ENCODE measurements at places on chromosomes 13 and 19. TPM values are rescaled to one million over a fixed set of nuclear protein-coding genes. Genes with fewer than 3 reads are reported as not detected.

GRCh38 chr19:17304386-17305215 is 1.1 kb upstream of the MRPL34 start:
- no peak for DNase-seq

DNA sequence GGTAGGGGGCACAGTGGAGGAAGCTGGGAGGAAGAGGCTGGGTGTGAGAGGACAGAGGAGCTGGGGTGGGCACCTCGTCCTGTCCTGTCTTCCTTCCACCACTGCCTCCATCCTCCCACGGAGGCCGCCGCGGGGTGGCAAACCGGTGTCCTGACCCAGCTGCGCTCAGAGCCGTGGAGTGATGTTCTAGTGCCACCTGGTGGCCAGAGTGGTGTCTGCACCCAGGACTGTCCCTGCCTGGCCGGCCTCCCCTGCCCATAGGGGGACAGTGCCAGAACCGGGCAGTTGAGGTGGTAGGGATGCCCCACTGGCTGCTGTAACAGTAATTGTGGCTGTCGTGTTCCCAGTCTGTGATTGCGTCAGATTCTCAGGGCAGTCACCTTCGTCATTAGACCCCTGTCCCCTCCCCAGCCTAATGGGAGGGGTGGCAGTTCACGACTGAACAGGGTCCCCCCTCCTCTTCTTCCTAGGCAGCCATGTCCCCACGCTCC is 11.1 kb upstream of the ARRDC2 start:
- peak; percentile 96 for DNase-seq

DNA sequence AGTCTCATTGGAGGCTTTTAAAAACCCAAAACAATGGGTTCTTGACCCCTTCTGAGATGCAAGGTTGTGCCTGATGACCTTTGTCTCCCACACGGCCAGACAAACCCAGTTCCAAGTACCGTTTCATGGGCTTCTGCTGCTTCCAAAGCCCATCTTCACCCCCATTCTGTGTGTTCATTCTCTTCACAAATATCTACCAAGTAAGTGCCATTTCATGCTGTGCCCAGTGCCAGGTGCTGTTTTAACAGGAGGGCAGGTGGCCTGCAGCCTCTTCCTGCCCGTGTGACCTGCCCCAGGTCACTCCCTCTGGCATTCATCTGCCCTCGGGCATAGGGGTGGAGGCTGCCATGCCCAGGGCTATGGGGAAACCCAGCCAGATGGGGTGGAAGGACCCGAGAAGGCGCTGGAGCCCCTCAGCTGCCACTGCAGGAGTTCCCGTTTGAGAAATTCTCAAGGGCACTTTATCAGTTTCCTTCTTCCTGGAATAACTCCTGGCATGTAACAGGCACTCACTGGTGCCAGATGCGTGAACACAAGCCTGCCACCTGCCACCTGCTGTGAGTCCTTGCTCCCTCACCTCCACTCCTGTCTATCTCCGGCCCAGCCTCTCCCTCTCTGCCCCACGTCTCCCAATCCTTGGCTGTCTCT is 12.5 kb downstream of the CAPN12 start:
- DNase-seq, result peak; percentile 49

Gene NTF4
- total RNA-seq, result 13.2 TPM

GRCh38 chr13:48446464-48446863 is 33.6 kb upstream of the LPAR6 start:
- DNase-seq, result no peak

DNA sequence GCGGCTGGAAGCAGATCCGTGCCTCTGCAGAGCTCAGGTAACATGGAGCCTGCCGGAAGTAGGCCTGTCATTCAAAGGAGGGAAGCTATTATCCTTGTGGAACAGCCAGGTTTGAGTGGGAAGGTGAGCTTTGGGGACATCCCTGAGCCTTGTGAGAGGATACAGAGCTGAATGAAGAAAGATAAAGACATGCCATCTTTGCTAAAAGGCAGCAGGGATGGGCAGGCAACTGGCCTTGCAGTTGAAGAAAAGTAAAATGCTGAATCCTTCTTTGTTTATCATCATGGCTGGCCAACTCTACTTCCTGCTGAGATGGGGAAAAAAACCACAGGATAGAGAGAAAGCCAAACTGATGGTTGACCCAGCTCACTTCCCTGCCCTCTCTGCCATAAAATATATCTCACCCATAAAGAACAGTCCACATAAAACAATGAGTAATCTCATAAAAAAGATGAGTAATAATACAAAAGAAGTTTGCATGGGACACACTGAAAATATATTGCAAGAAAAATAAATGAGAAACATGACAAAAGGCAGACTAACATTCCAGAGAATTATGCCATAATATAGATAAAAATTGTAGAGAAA is 226.3 kb downstream of the DLEU7 start:
- no peak for DNase-seq

GRCh38 chr19:57560049-57560491 is 407 bp upstream of the ZNF550 start:
- no peak for DNase-seq

DNA sequence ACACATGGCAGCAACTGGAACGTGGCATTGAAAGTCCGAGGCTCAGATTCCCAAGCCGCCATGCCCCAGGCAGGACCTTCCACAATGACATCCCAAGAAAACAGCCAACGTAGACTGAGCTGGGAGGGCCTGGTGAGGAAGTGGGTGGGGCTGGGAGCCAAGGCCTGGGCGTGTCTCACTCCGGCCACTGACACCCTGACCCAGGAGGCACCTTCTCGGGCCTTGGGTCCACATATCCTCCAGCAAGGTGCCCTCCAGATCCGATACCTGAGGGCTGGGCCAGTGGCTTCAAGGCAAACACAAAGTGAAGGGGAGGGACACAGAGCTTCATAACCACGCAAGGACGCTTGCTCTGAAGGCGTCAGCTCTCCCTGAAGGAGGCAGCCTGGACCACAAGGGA is 43.0 kb downstream of the RAB20 start:
- DNase-seq, result no peak

GRCh38 chr13:95970878-95971277 is 82.3 kb downstream of the UGGT2 start:
- no peak for DNase-seq

- DNase-seq, result no peak
Observed at GRCh38 chr19:7887408-7888144, 734 bp upstream of the LRRC8E start.

Gene KISS1R
- total RNA-seq, result not detected

GRCh38 chr19:45484273-45484945 is 12.4 kb downstream of the RTN2 start:
- no peak for DNase-seq

DNA sequence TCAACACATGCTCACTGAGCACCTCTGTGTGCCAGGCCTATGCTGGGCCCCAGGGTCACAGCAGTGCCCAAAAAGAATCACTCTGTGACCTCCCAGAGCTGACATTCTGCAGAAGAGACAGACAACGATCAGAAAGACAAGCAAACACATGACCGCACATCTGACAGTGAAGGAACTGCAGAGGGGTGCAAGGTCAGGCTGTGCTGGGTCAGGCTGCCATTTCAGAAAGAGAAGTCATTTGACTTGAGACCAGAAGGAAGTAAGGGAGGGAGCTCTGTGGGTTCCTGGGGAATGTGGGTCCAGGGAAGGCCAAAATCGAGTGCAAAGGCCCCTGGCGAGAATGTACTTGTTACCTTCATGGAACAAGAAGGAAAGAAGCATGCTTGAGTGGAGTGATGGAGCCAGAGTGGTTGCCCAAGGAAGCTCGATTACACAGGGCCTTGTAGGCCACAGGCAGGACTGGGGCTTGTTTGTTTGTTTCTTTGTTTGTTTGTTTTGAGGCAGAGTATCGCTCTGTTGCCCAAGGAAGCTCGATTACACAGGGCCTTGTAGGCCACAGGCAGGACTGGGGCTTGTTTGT is 11.4 kb upstream of the CD22 start:
- DNase-seq, result no peak

Gene ALKBH6
- total RNA-seq, result 37.8 TPM

All from endodermal cell (in vitro differentiated cells).